ENCODE measurements at places on chromosomes 5 and 9.

- DNase-seq, result no peak
These were observed 43.4 kb downstream of the NFIB start for GRCh38 chr9:14270358-14271092.

DNA sequence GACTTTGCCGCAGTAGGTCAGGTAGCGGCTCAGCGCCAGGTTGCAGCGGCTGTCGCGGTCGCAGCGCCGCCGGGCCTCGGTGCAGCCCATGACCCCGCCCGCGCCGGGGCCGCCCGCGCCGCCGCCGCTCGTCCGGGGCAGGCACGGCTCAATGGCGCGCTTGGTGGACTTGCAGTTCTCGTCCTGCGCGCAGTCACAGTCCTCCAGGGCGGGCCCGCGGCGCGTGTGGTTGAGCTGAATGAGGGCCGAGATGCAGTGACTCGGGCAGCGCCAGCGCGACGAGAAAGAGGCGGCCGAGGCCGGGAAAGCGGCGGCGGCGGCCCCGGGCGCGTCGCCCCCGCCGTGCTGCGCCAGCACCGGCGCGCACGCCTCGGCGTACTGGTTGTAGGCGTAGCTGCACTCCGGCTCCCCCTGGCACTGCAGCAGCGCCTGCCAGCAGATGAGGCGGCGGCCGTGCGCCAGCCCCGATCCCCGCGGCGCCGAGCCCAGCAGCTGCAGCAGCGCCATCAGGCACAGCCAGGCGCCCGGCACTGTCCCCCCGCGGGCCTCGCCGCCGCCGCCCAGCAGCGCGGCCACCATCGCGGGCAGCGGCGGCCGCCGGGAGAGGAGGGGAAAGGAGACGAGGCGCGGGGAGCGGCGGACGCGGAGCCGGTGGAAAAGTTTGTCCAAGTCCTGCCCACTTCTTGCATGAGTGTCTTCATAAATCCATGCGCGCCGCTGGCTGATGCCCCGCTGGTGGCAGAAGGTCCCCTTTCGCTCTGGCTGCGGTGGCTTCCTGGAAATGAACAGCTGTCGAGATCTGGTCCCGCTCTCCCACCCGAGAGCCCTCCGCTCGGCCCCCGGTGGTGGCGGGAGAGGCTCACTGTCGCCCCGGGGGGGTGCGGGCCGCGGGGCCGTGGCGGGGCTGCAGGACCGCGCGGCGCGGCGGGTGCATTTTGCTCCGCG lies 833 bp downstream of the GAS1 start:
- peak; percentile 42 for DNase-seq

DNA sequence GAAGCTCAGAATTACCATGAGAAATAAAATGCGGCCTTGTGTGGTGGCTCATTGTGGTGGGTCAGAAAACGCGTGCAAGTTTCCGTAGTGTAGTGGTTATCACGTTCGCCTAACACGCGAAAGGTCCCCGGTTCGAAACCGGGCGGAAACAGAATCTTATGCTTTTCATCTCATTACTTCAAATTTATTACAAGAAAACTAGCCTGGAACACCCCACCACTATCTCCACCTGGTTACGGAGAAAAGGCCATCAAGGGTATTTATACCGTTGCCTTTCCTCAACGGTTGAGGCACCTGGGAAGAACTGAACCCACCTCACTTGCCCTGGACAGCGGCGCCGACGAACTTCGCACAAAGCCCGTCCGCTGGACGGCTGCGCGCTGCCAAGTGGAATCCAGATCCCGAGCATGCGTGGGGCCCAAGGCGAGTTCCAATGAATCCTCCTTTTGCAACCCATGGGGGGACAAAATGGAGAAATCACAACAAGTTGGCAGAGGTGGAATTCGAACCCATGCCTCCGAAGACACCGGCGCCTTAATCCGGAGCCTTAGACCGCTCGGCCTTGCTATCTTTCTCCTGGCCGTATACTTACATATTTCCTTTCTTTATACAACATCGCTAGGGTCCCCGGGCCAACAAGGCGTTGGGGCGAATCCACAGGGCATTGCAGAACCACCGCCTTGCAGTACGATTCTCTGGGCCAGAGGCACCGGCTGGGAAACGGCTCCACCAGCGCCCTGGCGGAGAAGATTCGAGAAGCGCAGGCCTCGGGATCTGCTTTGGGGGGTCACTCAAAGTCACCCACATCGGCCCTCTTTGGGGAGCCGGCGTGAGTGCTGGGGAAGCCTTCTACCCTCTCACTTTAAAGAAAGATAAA lies 16.9 kb downstream of the OR2V2 start:
- no peak for DNase-seq

DNA sequence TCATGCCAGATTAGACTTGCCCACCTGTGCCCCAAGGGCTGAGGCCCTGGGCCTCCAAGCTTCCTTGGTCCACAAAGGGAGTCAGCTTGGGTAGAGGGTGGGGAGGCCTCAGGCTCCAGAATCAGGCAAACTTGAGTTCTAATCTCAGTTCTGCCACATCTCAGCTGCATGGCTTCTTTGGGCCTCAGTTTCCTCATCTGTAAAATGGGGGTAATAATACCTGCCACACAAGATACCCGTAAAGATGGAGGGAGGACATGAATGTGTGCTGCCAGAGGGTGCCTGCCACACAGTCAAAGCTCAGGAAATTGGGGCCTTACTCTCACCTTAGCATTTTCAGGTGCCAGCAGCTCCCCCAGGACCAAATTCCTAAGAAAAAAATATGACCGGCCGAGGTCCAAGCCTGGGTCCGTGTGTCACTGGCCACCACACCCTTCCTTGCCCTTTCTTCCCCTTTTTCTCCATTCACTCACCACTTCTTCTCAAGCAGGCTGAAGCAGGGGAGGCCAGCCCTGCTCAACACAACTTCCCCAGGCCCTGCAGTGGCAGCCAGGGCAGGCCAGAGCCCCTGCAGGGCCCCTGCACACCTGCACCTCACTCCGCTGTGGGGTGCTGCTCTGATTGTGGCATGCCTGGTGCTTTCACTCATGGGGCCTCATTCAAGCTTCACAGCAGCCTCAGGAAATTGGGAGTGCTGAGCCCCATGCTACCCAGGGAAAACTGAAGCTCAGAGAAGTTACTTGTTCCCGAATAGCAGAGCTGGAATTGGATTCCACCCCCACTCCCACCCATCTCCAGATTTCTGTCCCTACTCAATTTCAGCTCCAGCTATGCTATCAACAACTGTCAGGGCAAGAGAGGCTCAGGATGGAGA lies 3.9 kb downstream of the RGS14 start:
- no peak for DNase-seq

- DNase-seq, result no peak
These were observed 83.3 kb upstream of the ZBTB43 start for GRCh38 chr9:126721564-126721981.

DNA sequence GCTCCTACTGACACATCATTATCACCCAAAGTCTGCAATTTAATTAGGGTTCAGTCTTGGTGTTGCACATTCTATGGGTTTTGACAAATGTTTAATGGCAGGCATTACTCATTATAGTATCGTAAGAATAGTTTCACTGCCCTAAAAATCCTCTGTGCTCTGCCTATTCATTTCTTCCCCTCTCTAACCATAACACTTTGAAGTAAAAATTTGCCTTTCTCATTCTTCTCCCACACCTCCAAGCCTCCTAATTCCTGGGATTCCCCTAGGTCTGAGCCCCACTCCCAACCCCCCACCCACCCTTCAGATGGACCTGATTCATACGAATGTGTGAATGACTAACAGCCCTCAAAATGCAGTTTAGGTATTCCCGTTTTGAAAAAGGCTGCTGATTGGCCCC lies 18.4 kb downstream of the ENC1 start:
- DNase-seq, result no peak

DNA sequence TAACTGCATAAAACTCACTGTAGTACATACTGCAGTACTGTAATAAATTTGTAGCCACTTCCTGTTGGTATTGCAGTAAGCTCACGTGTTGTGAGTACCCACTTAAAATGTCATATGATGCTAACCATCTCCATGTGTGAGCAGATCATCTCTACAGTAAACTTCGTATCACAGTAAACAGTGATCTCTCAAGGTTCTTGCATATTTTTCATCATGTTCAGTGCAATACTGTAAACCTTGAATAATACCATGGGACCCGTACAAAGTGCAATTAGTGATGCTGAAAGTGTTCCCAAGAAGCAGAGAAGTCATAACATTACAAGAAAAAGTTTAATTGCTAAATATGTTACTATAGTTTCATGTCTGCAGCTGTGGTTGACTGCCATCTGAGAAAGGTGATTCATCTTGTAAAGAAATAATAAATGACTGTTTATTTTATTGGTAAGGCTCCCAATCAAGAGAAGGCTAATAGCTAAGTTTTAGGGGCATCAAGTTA lies 253.8 kb upstream of the POU5F2 start:
- no peak for DNase-seq

DNA sequence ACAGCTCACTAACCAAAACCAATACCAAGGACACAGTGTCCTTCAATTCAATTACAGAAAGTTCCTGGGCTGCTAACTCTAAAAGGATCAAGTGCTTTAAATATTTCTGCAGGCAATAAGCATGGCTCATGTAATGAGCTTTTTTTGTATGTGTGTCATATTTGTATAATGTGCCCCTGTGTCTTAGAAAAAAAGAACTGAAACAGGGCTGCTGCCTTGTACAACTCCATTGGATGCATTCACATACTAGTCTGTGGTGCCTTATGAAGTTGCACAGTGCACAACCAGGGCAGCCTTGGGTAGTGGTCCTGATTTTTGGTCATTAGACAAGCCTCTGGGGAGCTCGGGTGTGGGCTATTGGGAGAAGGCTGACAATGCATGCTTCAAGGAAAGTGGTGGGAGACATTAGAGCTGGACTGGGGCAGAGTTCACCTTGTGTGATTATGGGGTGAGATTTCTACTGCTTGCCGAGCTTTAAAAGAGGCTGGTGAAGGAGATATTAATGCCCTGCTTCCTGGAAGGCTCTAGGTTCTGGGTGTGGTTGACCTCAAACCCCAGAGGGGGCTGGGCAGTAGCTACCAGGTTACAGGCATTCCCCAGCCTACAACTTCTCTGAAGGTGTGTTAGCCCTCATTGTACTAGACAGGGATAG lies 3.6 kb upstream of the CPEB4 start:
- DNase-seq, result no peak

DNA sequence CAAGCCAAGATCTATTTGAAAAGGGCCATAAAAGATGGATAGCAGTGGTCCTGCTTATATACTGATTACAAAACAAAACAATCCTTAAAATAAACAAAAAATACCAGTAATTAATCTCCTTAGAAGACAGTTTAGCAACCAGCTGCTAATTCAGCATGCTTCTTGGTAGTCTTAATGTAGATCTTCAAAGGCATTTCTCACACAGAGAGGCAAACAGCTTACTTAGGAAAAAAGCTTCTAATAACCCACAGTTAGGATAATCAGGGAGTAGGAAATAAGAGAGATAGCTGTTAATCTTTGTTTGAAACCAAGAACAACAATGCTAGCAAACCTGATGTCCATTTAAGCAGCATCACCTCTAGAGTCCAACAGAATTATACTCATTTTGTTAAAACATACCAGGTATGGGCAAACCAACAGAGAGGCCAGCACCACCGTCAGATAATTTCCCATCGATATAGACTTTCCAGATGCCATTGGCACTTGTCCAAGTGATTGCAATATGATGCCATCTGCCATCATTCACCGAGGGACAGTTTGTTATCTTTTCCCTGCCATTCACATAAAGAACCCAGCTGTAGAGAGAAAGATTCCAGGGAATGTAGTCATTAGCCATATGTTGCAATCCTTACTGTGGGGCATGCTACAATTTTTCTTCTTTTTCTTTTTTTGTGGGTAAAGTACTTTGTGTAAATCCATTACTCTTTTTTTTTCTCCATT lies 105.6 kb upstream of the TXNDC8 start:
- no peak for DNase-seq

DNA sequence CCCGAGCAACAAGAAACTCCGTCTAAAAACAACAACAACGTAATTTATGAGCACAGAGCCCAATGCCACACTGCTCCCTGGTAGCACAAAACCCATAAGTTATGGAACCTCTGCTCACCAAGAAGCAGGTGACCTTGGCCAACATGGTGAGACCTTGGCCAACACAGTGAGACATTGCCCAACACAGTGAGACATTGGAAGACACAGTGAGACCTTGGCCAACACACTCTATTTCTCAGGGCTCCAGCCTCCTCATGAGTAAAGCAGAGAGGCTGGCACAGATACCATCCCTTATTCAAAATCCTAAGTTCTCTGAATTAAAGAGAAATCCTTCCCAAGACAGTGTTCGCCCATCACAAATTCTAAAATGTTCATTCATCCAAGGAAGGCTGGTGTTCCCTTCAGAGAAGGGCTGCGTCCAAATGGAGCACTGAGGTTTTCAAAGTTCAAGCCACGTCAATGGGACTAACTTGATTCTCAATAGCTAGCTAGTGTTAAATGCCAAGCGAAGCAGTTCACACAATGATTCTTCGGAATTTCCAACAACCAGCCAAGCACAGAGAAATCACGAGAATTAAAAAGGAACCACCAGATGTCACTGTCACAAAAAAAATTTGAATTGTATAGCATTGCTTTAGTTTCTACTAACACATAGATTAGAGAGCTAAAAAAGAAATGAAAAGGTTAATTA lies 29.5 kb downstream of the TTC39B start:
- no peak for DNase-seq

DNA sequence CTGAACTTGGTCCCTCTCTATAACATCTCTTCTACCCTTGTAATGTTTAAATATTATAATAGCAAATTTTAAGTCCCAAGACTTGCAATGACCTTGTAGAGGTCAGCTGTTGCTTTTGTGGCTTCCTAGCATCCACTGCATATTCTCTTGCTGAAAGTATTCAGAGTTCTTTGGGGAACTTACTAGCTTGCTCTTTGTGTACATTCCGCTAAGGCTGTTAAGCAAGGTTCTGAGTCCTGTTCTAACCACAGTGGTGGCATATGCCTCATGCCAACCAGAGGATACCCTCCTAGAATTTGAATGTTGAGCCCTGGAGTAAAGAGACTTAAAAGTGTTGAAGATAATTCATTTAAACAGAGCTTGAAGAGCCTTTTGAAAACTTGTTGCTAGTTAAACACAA lies 570.9 kb downstream of the TLE1 start:
- no peak for DNase-seq

Measured in activated CD8-positive, alpha-beta memory T cell treated with anti-CD3 and anti-CD28 coated beads for 1 hour (primary cell).